ENCODE measurements at places on chromosomes 1 and 21. TPM values are rescaled to one million over a fixed set of nuclear protein-coding genes. Genes with fewer than 3 reads are reported as not detected.

SPRR4 gene
- not detected for total RNA-seq

CTBS gene
- total RNA-seq = 22.9 TPM

SH2D5 gene
- total RNA-seq = 1.0 TPM

HAO2 gene
- not detected for total RNA-seq

LCE2B gene
- not detected for total RNA-seq

RBM11 gene
- 0.26 TPM for total RNA-seq

CFHR2 gene
- not detected for total RNA-seq

CD1D gene
- total RNA-seq = 0.59 TPM

TNFRSF4 gene
- 0.17 TPM for total RNA-seq

NOC2L gene
- total RNA-seq = 100 TPM

MTARC2 gene
- total RNA-seq = 10.5 TPM

LCE1A gene
- not detected for total RNA-seq
